NCI-H2171 treated with DMSO at 0.1 percent for 48 hours (cell line): ENCODE measurements at places on chromosomes 12 and 14.

DNA sequence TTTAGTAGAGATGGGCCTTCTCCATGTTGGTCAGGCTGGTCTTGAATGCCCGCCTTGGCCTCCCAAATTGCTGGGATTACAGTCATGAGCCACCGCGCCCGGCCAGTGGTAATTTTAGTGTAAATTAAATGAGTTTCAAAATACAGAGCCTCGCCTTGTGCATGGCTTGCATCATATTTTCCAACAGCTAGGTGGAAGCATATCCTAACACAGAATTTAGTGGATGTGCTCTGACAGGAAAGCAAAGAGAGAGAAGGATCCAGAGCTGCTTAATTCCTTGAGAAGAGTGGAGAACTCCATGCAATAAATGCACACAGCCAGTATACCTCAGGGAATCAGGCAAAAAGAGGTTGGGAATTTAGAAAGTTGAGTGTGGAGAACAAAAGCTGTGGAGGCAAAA is 2.5 kb downstream of the OR6C2 start:
- no peak for DNase-seq

GRCh38 chr12:7137908-7138307 is 7.7 kb downstream of the CLSTN3 start:
- DNase-seq: no peak

DNA sequence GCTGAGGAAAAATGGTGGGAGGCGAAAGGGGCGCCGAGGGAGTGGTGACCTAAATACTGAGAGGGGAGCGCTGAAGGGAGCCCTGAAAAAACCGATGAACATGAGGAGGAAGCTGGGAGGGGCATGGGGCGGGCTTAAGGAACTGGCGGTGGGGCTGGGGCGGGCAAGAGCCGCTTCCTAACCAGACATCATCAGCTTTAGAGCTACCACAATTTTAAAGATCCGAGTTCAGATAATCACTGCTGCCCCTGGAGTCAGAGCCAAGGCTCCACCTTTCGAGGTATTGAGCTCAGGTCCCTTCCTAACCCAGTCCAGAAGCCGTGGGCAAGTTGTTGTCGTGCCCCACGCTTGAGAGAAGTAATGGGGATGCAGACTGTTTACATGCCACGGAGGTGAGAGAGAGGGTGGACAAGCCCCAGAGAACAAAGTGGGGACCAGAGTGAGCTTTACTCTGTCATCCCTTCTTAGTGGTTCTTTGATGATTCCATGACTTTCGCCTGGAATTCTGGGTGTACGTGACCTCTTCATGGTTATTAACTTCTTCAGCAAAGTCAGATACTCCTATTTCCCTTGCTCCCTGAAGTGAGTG is 393 bp downstream of the ORMDL2 start:
- DNase-seq: no peak

GRCh38 chr12:120358412-120359100 is 10.4 kb downstream of the MSI1 start:
- DNase-seq: peak; percentile 31

DNA sequence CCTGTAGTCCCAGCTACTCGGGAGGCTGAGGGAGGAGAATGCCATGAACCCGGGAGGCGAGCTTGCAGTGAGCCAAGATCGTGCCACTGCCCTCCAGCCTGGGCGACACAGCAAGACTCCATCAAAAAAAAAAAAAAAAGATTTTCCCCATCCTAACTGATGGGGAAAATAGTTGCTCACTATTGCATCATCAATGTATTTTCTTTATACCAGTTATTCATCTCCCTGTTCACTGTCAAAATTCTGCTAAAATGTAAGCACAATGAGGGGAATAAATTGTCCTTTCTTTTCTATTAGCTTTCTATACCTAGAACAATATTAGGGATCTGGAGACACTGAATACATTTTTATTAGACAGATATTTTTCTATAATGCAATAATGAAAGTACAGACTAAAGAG is 561.3 kb downstream of the CCER1 start:
- no peak for DNase-seq

GRCh38 chr14:89432226-89432625 is 15.2 kb upstream of the FOXN3 start:
- DNase-seq: no peak

- no peak for DNase-seq
Observed at GRCh38 chr14:99395909-99396530, 84.6 kb downstream of the SETD3 start.

DNA sequence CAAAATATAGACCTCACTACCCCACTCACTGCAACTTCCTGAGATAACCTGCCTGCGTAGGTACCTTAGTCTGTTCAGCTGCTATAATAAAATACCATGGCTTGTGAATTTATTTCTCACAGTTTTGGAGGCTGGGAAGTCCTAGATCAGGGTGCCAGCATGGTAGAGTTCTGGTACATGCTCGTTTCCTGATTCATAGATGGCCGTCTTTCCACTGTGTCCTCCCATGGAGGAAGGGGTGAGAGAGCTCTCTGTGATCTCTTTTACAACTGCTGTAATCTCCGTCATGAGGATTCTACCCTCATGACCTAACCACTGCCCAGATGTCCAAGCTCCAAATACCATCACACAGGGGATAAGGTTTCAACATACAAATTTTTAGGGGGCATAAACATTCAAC is 49.7 kb downstream of the KCNA1 start:
- no peak for DNase-seq

GRCh38 chr14:64965356-64966000 is 6.7 kb downstream of the RAB15 start:
- peak; percentile 95 for DNase-seq

DNA sequence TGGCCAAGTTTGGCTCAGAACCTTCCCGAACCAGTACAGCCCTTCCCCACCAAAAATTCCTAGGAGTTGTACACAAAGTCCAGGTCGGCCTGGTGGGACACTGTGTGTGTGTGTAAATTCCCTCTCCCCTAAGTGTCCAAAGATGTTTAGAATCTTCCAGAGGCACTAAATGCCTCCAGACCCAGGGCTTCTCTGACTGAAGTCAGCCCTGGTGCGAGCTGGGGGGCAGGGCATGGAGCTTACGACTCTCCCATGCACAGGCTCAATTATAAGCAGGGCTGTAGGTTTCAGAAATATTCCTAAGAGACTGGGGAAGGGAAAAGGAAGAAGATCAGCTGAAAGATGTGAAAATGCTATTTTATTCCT is 106.9 kb upstream of the ATF7IP start:
- no peak for DNase-seq

GRCh38 chr12:124188561-124189405 is 106.1 kb upstream of the RFLNA start:
- DNase-seq: peak; percentile 98

- DNase-seq: no peak
Observed at GRCh38 chr14:92861856-92862745, 60.8 kb upstream of the CHGA start.

GRCh38 chr14:24700511-24700910 is 66.5 kb upstream of the GZMB start:
- no peak for DNase-seq

DNA sequence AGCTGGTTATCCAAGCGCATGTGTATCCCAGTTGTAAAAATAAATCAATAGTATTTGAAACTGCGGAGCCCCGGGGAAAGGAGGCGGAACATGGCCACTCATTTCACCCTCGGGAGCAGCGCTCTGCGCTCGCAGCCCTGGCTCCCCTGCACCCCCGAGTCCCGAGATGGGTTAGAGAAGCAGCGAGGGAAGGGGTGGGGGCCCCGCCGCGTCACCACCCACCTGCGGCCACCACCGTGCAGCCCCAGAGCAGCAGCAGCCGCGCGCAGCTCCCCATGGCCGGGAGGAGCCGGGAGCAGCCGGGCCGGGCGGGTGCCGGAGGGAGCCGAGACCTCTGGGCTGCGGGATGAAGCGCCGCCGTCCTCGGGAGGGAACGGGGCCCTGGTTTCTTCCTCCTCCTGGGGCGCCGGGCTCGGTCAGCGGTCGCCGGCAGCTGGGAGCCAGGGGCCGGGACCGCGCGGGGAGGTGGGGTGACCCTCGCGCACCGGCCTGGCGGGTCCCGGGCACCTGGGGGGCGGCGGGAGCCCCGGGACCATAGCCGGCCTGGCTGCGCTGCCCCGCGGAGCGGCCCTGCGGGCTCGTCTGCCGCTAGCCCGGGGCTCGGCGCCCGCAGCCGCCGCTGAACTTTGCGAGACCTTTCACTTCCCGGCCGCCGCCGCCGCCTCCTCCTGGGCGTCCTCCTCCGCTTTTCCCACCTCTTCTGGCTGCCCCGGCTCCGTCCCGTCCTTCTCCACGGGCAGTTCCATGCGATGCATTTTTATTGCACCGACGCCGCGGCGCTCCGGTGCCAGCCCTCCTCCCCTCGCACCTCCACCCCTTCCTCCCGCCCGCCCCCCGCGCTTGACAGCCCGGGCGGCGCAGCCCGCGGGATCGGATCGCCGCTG is at the start of gene NTN4:
NTN4 (minus strand) TSS at position 732 of the 884 bp plus-strand sequence; CDS start at position 277, 455 bp downstream.
- peak; percentile 20 for DNase-seq

DNA sequence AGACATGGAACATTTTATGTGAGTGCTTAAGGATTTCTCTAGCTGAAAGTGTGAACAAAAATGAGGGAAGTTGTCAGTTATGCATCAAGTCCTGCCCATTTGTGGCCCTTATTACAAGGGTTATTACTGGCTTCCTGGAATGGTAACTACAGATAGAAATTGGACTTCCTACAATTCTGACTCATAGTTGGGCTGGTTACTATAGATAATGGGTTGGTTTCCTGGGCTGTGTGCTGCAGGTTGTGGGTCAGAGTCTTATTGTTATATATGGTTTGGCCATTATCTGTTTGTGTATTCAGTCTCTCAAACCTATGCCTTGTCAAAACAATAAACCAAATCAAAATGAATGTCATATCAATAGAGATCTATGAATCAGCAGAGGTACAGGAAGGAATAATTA is 313.7 kb downstream of the ADAMTS20 start:
- no peak for DNase-seq

GRCh38 chr12:19369691-19370148 is 69.6 kb upstream of the AEBP2 start:
- peak; percentile 83 for DNase-seq

DNA sequence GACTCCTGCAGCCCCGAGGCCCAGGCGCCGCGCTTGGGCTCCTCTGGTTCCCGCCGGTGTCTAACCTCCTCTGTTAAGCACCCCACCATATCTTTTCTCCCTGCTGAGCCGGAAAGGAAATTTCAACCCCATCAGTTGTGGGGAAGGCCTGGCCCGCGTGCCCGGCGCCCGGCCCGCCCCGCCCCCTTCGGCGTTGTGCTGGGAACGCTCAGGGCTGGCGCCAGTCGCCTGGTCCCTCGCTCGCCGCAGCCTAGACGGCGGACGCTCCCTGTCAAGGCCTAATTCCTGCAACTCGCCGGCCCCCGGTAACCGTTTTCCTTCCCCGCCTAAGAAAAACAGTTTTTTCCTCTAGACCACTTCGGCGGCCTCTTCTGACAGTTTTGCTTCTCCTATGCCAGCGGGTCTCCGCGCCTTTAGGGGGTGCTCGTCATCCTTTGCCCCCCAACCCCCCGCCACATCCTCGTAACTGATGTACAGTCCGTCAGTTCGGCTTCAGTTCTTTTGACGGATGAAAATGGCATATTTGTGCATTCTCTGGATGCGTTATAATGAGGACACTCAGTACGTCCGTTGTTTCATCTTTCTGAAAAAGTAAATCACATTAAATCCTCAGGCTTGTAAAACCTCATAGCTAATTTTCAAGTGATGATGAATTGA is 506 bp upstream of the NAP1L1 start:
- peak; percentile 78 for DNase-seq

DNA sequence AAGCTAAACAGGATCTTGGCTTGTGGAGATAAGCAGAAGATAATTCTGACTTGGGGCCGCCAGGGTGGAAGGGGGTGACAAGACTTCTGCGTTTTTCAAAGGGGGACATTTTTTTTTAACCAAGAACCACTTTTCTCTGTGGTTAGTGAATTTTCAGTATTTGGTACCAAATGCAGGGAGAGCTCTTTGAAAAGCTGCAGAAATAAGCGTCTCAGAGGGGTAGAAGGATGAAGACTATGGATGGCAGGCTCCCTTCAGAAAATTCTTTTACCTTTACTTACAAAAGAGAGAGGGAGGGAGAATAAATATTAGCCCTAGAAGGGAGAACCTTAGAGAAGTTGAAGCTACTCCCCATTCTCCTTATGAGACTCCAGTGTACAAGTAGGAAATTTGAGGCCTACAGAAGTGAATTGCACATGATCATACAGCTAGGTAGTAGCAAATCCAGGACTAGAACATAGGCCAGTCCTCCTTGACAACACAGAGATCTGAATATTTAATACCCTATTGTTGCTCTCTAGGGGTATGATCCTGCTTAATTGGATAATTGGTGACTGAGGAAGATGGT is 840 bp downstream of the MRPL52 start:
- no peak for DNase-seq

- DNase-seq: peak; percentile 38
Observed at GRCh38 chr14:52473557-52473956, 78.7 kb downstream of the TXNDC16 start.

DNA sequence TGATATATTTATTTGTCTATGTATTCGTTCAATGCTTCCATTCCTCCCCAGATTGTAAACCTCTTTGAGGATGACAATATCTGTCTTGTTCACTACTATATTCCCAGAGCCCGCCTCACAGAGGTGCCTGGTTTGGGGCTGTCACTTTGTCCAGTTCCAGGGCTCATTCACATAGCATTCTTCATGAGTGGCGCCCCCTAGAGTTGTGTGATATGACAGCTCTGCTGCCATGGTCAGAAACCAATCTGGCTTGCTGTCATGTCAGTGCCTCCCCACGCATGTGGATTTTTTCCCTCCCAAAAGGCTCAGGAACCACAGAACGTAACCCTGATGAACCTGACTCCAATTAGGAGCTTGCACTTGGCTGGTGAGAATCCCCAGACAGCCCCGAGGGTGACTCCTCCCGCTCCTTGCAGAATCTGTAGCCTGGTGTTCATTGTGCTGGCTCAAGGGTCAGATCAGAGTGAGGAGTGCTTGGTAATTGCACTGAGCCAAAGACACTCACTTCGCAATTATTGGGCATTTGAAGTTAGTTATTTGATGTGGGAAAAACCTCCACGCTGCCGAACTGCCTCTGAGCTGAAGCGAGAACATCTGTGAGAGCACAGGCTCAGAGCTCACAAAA is 145.5 kb downstream of the PTPN11 start:
- DNase-seq: no peak

GRCh38 chr14:104281768-104282301 is 143.4 kb downstream of the KIF26A start:
- DNase-seq: no peak
